ENCODE measurements at places on chromosomes 4 and X.

GRCh38 chr4:6019316-6020263, 1.4 kb upstream of the C4orf50 start:
- peak; percentile 31 for DNase-seq

DNA sequence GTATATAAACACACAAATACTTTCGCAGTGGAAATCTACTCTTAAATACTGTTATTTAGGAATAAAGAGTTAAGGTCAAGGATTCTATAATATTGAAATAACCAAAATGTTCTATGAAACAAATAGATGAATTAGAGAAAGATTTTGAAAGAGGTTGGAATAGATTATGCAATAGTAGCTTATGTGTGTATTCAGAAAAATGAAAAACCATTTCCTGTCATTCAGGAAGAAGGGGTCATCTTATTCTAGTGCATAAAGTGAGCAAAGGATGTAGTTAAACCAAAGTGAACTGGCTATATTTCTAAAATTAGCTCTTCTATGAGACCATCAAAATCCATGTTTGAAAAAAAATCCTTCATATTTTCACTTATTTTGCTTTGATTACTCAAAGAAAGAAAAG, 30.0 kb upstream of the MYOZ2 start:
- DNase-seq = no peak

DNA sequence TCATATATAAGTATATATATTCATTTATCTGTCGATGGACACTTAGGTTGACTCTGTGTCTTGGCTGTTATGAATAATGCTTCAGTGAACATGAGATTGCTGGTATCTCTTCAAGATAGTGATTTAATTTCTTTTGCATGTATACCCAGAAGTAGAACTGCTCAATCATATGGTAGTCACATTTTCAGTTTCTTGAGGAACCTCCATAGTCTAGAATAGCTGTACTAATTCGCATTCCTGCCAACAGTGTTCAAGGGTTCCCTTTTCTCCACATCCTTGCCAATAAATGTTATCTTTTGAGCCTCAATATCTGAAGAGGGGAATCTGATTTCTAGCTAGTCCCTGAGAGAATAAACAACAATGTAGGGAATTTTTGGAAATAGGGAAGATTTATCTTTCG, 32.4 kb upstream of the CCNG2 start:
- DNase-seq = no peak

- no peak for DNase-seq
These were observed 3.4 kb upstream of the CYBB start for GRCh38 chrX:37776283-37776986.

GRCh38 chr4:1523907-1524636, 117.8 kb upstream of the NKX1-1 start:
- DNase-seq = peak; percentile 17

DNA sequence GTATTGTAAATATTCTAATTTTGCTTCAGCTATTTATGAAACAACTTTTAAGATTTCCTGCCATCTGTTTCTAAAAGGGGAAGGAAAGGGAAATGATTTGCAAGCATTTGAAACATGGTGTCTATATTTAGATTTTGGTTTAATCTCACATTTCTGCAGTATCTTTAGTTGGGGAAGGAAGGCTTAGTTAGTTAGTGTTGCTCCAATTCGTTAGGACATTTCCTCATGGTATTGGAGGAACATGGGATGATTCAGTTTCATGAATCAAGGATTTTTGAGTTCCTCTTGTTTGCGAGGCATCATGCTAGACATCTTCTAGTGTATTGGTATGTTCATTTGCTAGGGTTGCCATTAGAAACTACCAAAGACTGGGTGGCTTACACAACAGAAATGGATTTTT, 20.5 kb upstream of the TMEM192 start:
- DNase-seq = no peak

DNA sequence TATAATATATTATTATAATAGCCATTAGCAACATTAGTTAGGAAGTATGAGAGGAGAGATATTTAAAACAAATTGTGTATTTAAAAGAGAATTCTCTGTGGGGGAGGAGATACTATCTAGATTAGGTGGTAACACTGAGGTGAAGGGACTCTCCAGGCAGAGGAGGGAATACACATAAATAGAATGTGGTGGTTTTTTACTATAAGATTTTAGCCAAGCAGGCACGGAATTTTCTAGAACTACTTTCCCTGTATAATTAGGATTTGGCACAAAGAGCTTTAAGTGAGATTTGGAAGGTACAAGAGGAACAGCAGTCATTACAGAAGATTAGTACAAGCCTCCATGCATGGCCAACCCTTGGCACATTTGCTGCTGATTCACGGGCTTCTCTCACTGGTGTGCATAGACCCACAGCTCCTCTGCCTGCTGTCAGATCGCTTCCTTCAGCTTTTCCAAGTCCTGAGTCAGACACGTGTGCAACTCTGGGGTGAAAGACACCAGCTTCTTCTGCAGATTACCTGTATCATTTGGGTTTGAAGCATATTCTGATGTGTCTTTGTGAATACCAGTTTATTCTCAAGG, 685.5 kb downstream of the KCTD8 start:
- DNase-seq = no peak

GRCh38 chr4:182354867-182355266, 111.7 kb downstream of the TENM3 start:
- DNase-seq = no peak

DNA sequence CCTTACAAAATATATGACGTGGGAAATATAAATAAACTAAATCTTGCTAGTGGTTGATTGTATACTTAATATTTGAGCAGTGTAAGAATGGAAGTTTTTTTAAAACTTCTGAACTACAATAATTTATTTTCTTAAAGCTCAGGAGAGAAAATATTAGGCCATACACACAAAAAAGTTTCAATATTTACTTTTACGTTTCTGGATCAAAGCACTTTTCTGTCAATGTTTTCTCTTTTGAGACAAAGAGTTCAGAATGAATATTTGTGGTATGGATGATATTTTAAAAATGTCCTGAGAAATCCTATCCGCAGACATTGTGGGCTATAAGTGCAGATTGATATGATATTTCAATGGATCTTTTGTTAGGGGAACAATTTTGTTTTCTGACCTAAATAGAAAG, 109.9 kb downstream of the TLL1 start:
- no peak for DNase-seq

- no peak for DNase-seq
These were observed 11.4 kb downstream of the GUCY1A1 start for GRCh38 chr4:155678011-155678410.

DNA sequence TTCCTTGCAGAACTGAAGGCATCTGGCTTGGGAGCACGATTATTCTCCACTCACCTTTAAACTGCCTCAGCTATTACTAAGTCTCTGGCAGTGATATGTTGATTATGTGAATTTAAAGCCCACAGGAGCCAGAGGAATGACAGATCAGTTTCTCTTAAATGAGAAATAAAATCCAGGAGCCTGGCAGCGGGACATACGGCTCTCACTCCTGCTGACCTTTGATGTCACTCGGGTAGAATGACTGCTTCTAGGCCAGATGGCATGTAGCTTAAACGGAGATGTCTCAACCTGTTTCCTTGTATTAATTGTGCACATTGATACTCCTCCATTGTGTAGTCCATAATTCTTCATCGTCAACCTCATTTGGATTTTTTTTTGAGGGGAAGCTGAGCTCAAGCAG, 4.0 kb upstream of the CBLL2 start:
- no peak for DNase-seq

DNA sequence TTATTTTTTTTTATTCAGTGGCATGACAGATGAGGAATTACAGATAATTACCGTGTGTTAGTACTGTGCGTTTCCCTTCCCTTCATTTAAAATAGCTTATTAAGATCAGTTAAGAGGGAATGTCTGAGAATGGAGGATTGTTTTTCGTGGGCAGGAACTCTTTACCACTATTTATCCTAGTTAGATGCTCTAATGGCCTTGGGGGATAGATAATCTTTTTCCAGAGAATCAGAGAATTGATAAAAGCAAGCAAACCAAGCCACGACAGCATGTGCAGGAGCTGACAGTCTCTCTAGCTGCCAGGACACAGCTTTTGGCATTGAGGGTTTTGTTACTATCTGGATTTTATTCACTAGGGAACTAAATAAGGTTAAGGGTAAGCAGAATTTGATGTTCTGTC, 128.7 kb downstream of the DCLK2 start:
- DNase-seq = no peak

- no peak for DNase-seq
These were observed 49.4 kb upstream of the GUCY1A1 start for GRCh38 chr4:155617296-155617695.

- no peak for DNase-seq
These were observed 25.3 kb downstream of the FBXW7 start for GRCh38 chr4:152510349-152511147.

DNA sequence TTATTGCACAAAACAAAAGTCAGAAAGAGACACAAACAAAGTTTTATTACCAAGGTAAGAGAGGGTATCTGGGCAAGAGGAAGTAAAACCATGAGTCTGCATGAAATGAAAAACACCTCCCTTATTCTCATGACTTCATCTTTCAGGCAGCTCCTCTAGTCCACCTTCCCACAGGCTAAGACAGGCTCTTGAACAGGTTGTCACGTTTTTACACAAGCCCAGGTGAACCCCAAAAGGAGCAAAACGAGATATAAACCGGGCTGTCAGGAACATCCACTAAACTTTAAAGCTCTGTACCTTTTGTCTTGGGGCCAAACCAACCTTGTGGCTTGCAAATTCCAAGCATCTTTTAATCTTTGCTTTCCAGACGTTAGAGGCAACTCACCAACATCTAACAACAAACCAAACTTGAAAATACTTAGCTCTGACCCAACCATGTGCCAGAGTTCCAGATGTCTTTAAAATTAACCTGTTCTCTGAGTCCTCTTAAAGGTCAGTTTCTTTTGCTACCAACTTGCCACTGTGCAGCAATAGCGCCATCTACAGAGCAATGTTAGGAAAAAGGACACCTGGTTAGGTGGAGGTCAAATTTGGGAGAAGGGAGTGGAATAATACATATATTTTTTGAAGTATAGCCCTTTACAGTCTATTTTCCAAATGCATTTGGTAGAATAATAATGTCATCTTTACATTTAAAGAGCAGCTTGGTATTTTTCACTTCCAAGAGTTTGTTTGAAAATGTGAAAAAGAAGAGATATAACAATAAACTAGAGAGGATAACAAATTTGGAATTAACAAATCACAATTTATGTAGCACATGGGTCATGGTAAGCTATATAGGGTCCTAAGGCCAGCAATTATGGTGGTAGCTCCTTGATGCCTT, 73.1 kb downstream of the QRFPR start:
- peak; percentile 26 for DNase-seq

GRCh38 chr4:99653916-99654315, 3.7 kb downstream of the C4orf54 start:
- no peak for DNase-seq

GRCh38 chr4:70660106-70660505, 6.2 kb downstream of the JCHAIN start:
- DNase-seq = no peak

DNA sequence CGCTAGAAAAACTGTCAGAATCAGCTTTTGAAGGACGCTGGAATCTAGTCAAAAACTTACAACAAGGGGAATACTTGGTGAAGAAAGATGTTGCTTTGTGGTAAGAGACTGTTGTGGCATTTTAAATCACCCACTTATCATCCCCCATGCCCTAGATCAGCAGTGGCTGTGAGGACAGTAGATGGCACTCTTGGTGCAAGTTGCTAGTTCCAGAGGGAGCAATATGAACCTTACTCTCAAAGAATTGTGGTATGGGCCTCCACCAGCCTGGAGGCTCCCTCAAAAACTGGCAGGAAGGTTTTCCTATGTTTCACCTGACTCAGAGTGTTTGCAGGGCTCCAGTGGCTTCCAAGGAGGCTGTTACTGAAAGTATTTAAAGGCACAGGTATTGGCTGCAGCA, 37.7 kb upstream of the SLC16A2 start:
- DNase-seq = peak; percentile 0

GRCh38 chr4:17398035-17398434, 113.9 kb downstream of the QDPR start:
- DNase-seq = no peak

GRCh38 chr4:4852591-4853362, 6.7 kb upstream of the MSX1 start:
- DNase-seq = no peak

- DNase-seq = no peak
These were observed 134.0 kb upstream of the ANXA3 start for GRCh38 chr4:78417603-78418002.

DNA sequence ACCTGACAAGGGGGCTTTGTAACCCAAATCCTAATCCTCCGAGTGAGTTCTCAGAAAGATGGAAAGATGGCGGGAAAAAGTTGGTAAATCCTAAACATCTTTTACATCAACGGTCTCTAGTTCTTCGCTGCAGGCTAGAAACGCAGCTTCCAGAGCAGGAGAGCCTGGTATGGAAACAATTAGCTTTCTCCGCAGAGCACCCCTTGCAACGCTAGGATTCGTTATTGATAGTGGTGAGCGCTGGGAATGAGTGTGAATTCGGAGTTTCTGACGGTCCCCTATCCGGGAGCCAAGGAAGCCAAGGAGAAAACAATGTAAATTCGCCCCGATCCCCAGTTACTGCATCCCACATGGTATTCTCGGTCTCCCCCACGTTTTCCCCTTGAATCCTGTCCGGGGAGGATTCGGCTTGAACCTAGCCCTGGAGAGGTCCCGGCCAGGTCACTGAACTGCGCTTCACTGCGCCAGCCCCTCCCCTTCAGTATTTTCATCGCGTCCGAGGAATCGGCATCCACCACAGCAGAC, 4.7 kb upstream of the NEUROG2 start:
- DNase-seq = no peak

- peak; percentile 35 for DNase-seq
These were observed 100.0 kb downstream of the ADAMTS3 start for GRCh38 chr4:72468904-72469502.

DNA sequence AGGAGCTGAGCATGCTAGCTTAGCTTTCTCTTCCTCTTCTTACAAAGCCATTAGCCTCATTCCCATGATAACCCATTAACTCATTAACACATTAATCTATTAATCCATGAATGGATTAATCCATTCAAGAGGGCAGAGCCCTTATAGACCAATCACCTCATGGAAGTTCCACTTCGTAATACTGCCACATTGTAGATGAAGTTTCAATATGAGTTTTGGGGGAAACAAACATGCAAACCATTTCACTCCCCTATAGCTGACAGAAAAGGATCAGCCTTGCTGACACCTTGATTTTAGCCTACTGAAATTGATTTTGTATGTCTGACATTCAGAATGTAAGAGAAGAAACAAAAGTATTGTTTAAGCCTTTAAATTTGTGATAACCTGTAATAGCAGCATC, 251.8 kb upstream of the GALNTL6 start:
- DNase-seq = no peak

DNA sequence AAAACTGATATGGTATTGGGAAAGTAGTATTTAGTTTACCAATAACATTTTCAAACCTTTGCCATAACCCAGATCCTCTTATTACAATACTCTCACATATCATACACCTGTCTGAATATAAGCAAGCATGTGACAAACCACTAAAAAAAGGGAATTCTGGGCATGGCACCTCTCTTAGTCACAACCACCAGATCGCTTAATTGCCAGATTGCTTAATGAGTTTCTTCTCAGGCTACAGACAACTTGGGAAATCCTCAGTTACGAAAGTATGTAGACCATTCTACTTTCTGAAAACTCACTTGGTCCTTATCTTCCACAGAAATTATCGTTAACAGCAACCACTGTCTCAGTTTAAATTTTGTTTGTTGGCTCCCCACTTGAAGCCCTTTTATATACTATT, 2.1 kb downstream of the NAF1 start:
- no peak for DNase-seq

- no peak for DNase-seq
These were observed 196.4 kb upstream of the RADX start for GRCh38 chrX:106415276-106415895.

GRCh38 chrX:101759000-101759399, 99.3 kb upstream of the ARMCX2 start:
- peak; percentile 42 for DNase-seq

GRCh38 chr4:123325241-123325681, 71.3 kb upstream of the SPRY1 start:
- no peak for DNase-seq
